Cortex of kidney (tissue), 1 donor: ENCODE measurements at places on chromosomes 6 and 20.

DNA sequence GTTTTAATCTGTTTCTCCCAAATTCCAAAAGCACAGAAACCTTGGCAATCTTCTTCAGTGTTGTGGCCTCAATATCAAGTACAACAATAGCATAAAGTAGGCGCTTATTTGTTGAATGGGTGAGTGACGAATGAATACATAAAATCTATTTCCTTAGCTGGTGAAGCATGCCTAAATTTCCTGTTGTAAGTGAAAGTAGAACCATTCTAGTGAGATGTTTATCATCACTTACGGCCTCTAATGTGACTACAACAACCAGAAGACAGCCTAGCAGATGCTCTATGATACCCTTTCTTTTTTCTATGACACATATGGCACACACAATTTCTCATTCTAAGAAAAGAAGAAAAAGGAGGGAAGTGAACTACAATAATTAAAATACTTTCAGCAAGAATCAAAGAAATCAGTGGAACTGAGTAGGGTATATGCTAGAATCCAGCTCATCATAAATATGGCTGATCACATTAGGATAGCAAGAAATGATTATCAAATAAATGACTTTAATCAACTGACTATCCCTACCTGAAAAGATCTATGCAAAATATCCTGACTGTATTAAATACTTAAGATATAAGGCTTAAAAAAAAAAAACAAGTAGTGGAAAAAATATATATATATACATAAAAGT lies 67.4 kb downstream of the BTBD9 start:
- DNase-seq = no peak

DNA sequence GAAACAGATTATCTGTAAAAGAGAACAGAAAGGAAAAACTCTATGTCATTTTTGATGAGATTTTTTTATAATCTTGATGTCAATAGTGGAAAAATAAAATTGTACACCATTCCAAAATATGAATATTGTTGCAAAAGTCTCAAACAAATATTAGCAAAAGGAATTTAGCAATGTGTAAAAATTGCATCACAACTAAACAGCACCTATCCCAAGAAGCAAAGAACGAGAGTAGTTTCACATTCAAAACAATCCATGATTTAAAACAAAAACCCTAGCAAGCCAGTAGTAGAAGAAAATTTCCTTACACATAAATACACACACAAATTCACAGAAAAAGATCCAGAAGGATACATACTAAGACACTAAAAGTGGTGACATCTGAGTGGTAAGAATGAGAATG lies 38.4 kb downstream of the LCA5 start:
- no peak for DNase-seq

DNA sequence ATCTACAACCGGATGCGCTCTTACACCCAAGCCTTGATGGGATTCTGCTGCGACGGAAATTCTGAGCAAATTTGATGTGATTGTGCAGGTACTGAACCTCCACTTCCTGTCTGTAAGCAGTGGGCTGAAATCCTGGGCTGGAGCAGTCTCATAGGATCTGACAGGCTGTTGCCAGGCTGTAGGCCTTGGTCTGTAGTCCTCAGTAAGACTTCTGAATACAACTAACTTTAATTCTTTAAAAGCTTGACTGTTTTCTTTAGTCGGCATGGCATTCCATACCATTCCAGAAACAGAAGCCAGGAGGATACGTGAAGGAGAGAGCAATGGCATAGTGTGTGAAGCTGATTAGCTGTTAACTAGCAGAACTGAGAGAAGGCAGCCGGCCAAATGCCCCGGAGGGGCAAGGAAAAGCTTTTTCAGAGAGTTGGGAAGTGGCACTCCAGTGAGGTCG lies 68.3 kb downstream of the ADTRP start:
- DNase-seq = no peak

- no peak for DNase-seq
Observed at GRCh38 chr6:169326067-169326799, 72.6 kb upstream of the THBS2 start.

GRCh38 chr6:77786935-77787629 lies 134.2 kb downstream of the MEI4 start:
- no peak for DNase-seq

GRCh38 chr20:4179545-4179944 lies 164.2 kb upstream of the RNF24 start:
- DNase-seq = no peak

DNA sequence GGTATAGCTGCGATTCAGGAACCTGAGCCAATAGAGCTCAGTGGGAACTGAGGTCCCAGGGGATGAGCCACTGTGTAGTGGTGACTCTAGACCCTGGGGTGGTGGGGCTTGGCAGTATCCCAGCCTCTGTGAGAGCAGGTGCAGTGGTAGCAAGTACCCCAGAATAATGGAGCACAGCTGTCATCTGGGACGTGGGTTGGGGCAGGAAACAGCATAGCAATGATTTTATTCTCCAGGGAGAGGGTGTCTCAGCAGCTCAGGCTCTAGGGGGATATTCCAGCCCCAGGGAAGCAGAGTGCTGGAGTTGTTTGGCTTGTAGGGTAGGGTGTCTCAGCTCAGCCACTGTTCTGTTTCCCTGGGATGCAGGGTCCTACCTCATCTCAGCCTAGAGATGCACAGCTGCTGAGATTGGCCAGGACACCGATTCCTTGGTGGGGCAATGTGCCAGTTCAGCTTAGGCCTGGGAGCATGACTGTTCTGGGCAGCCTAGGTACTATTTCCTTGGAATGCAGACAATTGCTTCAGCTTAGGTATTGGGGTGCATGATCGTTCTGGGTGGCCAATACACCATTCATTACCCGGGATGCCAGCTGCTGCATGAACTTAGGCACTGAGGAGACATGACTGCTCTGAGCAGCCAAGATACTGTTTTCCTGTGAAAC lies 34.0 kb upstream of the NUP153 start:
- no peak for DNase-seq

GRCh38 chr6:72741083-72741482 lies 119.2 kb downstream of the KCNQ5 start:
- DNase-seq = no peak

GRCh38 chr6:146028851-146029572 lies at the start of gene GRM1:
Gene GRM1, plus strand, starts transcription at chr6:146029062. Its CDS starts 456 bp downstream, at chr6:146029518.
- DNase-seq = no peak

DNA sequence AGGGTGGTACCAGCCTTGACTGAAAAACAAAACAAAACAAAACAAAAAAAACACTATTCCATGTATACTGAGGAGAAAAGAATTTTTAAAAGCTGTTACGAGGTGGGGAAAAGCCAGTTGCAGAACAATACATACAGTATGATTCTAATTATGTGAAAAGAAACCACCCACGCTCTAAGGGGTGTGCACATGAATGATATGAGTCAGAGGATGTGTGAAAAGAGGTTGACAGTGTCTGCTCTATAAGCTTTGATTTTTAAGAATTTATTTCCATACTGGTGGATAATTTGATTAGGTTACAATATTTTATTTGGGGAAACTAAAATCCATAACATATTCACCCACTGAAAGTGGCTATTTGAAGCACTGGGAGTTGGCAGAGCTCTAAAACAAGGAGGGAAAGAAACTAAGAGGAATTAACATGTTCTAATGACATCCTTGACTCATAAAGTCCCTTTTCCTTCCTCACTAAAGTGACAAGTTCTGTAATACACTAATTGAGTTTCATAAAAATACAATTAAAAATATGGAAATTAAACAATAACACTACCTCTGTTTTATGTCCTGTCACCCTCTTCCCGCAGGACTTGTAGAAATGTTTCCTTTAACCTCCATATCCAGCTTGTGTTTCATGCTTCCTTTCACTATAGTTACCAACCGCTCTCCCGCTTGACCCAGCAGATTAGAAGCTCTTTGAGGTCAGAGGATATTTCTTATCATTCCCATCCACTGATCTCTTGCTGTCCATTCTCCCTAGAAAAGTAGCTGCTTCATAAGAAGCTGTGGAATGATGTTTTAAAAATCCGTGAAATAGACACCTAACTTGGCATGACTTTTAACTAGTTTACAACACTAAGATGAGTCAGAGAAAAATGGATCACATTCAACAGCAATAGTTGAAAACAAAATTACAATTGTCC lies 118.6 kb upstream of the CCDC28A start:
- DNase-seq = no peak

DNA sequence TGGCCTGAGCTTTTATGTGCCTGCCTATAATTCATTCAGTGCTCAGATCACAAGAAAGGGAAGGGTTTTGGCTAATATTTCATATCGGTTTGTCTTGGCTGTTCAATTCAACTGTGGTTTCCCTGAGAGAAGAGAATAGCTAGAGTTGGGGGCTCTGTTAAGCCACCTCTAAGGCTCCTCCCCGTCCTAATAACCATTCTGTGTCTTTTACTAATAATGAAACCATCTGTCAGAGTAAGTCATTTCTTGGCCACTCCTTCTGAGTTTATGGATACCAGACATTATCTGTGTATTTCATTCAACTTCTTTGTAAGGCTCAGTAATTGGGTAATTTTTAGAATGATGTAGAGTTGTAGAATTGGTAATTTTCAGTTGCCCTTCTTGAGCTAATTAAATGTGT lies 5.2 kb downstream of the STX11 start:
- no peak for DNase-seq

GRCh38 chr20:61839912-61840778 lies 225.5 kb downstream of the TAF4 start:
- DNase-seq = no peak

- no peak for DNase-seq
Observed at GRCh38 chr6:25042536-25042935, 106.8 kb upstream of the RIPOR2 start.

DNA sequence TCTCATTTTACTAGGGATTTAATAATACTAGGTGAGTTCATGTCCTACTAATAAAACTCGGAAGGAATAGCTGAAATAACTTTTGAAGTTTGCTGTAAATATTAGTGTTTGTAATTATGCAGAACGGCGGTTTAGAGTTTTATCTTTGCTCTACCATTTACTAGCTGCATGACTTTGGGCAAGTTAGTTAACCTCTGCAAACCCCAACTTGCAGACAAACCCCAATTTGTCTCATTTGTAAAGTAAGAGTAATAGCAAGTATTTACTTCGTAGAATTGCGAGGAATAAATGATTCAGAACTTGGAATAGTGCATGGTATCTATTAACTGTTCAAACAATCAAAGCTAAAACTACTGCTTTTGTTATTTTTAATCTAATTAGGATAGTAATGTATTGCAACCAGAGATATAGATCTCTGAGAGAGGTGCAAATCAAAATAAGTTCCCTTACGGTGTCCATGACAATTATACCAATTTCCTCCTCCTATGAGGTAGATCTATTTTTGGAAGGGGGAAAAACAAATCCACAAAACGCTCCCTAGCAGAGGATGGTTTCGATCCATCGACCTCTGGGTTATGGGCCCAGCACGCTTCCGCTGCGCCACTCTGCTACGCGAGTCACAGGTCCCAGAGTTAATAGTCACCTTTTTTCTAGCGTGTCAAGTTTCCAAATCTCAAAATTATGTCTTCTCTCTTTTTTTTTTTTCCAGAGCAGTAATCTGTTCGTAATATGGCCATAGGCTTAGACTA lies 35.1 kb upstream of the BTN3A2 start:
- no peak for DNase-seq

GRCh38 chr6:107618672-107619071 lies 128.8 kb downstream of the SOBP start:
- no peak for DNase-seq

GRCh38 chr6:80638213-80639055 lies 532.0 kb downstream of the BCKDHB start:
- DNase-seq = no peak

DNA sequence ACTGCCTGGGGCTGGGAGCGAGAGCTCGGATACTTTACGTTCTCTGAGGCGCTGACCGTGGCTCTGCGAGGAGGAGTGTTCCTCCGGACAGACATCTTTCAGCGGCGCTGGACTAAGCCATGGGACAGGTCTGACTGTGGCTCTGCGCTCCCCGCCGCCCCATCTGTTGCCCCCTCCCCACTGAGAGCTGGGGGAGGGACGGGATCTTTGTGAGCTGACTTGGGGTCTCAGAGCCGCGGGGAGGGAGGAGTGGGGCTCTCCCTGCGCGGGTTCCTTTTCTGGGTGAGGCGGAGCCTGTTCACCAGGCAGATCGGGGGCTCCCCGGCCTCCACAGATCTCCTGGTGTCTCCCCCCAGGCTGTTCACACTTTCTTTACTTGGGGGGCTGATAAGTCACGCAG lies 11.3 kb upstream of the GATA5 start:
- no peak for DNase-seq

GRCh38 chr20:36745234-36745926 lies 510 bp downstream of the NDRG3 start:
- DNase-seq = no peak

DNA sequence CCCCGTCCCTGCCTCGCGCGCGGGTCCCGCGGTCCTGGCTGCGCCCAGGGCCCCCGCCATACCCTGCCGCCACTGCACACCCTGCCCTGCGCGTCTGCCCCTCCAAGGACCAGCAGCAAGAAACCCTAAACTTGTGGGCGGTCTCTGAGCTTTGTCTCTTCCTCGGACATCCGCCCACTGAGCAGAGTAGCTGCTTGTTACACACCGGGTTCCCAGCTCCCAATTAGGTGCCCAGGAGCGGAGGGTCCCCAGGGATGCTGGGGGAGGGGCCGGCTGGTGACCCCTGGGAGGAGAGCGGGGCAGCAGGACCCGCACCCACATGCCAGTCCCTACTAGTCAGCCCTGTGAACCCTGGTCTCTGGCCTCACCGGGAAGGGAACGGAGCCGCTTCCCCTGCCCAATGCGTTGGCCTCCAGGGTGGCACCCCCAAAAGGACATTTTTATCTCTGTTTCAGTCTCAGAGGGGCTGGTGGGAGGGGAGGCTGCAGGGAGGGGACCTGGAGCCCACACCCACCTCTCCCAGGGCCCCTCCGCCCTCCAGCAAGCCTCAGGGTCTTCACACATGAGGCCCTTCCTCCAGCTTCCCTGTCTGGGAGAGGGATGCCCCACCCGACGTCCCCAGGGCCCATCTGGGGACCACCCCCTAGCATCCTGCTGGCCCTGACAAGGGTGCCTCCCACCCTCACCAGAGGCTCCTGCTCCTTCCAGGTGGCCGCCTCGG lies 10.5 kb downstream of the STMN3 start:
- DNase-seq = no peak

- DNase-seq = no peak
Observed at GRCh38 chr6:20400456-20401204, 1.0 kb upstream of the E2F3 start.

- DNase-seq = no peak
Observed at GRCh38 chr6:53151676-53152075, 3.0 kb upstream of the GCM1 start.

DNA sequence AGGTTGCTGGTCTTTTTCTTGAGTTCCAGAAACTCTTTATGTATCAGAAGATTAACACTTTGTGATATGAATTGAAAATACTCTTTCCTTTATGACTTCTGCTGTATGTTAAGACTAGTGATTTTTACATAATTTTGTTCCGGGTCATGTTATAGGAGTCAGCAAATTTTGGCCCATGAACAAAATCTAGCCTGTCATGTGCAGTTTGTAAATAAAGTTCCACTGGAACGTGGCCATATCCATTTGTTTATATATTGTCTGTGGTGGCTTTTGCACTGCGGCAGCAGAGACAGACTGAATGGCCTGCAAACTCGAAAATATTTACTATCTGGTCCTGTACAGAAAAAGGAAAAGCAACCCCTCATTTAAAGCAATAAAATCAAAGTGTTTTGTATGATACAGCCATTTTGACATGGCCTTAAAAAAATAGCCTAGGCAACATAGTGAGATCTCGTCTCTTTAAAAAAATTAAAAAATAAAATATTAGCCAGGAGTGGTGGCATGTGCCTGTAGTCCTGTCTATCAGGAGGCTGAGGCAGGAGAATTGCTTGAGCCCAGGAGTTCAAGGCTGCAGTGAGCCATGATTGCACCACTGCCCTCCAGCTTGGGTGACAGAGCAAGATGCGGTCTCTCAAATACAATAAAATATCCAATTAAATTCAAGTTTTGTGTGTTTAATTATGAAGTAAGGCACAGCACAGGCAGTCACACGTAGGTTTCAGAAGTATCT lies 36.9 kb downstream of the SNX9 start:
- no peak for DNase-seq

- DNase-seq = no peak
Observed at GRCh38 chr6:143139239-143139784, 78.6 kb downstream of the AIG1 start.
